ENCODE measurements at places on chromosomes 3 and 15.
A peak's percentile ranks its signal among the peaks of the same experiment; 100 is the strongest.

DNA sequence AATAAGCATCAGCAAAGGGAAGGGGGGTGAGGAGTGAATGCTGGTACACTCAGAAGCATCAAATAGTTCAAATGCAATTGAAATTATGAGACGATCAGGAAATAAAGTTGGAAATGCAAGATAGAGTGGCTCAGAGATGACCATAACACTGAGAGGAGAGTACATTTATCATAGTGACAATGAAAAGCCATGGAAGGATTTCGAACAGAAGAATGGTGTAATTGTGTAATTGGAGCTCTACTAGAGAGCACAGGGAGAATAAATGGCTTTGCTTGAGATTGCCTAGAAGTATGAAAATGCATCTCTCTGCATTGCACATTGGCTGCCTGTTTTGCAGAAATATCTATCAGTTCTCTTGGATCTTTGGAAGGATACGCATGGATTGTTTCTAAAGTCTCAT, 163.3 kb downstream of the TP63 start:
- no peak for DNase-seq

GRCh38 chr15:98433346-98433745, 215.0 kb upstream of the IGF1R start:
- no peak for DNase-seq

DNA sequence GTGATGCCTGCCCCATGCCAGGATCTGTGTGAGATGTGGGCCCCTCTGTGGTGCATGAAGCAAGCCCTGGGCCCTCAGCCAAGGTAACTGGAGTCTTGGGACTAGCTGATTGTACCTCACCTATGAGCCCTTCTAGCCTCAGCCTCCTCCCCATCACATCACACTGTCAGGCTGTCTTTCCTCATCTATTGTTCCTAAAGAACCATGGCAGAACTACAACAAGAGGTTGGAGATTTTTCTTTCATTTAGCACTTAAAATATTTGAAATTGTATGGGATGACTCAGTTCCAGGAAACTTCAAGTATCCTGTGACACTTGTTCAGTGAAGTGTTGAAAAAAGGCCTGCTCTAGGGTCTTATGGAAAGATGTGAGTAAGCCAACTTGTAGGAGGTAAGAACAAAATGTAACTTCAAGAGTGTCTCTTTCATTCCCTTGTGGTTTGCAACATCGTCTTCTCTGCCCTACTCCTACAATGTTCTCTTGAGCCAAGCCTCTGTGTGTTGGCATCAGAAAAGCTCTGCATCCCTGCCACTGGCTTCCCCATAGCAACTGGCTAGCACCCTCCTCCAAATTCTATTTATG, 58.7 kb upstream of the TIPARP start:
- DNase-seq, result no peak

DNA sequence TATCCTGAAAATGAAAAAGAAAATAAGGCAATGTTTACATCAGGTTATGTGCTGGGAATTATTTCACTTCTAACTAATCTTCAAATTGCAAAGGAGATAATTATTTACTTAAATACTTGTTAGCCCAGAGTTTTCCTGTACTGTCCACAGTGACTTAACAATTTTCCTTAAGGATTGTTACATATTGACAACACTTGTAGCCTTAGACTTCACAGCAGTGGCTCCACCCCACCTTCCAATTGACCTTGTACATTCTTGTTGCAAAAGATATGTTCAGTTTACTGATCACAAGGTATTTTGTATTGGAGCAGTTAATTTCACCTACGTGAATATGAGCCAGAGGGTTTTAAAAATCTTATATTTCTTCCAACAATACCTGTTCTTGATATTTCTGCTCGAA, 376.9 kb downstream of the CNTN6 start:
- no peak for DNase-seq

GRCh38 chr3:174153871-174154270, 705.3 kb upstream of the NAALADL2 start:
- DNase-seq, result no peak

- no peak for DNase-seq
Measured at GRCh38 chr15:65245096-65245856, 34.0 kb upstream of the CILP start.

DNA sequence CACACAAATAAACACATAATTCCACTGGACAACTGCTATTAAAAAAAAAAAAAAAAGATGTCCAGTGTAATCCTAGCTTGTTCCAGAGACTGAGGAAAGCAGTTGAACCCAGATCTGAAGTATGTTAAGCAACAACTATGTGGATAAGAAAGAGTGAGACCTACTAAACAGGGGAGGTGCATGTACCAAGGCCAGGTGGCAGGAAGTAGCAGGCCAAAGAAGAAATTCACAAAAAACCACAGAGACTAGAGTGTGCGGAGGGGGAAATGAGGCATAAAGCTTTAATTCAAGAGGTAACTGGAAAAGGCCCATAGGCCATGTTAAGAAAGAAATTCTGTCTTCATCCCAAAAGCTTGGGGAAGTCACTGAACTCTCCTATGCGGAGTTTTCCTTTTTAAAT, 490.0 kb downstream of the NAALADL2 start:
- DNase-seq, result no peak

- peak; percentile 70 for DNase-seq
Measured at GRCh38 chr15:64883997-64884511, 27.6 kb upstream of the ANKDD1A start.

DNA sequence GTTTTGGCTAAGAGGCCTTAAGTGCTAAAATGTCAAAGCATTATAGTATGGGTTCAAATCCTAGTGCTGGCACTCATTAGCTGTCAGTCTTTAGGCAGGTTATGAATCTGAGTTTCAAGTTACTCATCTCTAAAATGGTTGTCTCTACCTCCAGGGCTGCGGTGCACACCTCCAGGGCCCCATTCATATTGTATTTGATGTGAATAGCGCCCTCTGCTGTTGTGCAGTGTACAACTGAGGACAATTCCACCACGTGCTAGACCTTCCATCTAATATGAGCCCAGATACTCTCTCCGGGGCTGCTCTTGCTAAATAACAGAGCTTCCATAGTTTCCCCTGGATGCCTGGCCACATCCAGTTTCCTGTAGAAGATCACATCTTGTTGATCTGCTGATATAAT, 54.3 kb downstream of the OXNAD1 start:
- DNase-seq, result peak; percentile 88

DNA sequence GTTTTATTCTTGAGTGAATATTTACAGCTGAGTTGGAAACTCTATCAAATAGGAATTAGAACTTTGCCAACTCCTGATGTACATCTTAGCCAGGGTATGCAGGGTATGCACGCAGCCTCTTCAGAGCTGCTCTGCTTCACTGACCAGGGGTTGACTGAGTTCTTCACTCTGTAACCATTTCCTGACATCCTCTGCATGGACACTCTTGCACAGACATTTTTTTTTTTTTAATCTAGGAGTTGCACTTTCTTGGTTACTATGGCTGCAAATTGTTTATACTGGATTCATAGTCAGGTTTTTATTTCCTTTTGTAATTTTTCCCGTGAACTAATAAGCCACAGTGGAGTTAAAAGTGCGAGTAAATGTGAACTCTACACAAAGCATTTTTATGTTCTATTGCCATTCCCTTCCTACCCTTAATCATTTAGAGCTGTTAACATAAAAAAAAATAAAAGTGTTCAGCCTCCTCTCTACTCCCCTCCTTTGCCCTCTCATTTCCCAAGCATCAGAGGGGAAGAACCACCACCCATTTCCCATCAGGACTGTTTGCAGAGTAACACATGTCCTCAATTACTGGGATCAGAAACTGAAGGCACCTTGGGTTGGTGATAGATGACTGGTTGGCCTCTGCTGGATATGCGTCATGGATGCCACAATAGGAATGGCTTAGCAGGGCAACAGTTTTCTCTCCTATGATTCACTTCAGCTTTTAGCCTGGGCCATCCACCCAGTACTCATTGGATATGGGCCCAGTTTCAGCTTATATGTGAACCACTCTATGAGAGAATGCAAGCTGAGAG, 54.0 kb downstream of the DUT start:
- DNase-seq, result no peak

GRCh38 chr15:65962187-65962586, 92.9 kb downstream of the RAB11A start:
- DNase-seq, result no peak

- no peak for DNase-seq
Measured at GRCh38 chr15:26674467-26674866, 98.4 kb downstream of the GABRB3 start.

DNA sequence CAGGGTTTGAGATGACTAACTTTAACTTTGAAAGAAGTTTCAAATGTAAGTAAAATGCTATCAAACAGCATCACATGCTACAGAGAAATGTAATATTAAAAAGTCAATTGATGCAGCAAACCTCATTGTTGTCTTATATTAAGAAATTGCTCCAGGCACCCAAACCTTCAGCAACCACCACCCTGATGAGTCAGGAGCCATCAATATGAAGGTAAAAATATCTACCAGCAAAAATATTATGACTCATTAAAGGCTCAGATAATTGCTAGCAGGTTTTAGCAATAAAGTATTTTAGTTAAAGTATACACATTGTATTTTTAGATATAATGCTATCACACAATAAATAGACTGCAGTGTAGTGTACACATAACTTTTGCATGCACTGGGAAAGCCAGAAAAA, 746.3 kb downstream of the ZPLD1 start:
- DNase-seq, result no peak

- no peak for DNase-seq
Measured at GRCh38 chr3:27176256-27176655, 192.9 kb downstream of the NEK10 start.

GRCh38 chr3:142120707-142121106, 28.6 kb downstream of the TFDP2 start:
- DNase-seq, result no peak

- DNase-seq, result no peak
Measured at GRCh38 chr15:50938525-50938924, 30.0 kb downstream of the AP4E1 start.

- DNase-seq, result peak; percentile 78
Measured at GRCh38 chr15:66700802-66701421, 1.1 kb upstream of the SMAD6 start.

DNA sequence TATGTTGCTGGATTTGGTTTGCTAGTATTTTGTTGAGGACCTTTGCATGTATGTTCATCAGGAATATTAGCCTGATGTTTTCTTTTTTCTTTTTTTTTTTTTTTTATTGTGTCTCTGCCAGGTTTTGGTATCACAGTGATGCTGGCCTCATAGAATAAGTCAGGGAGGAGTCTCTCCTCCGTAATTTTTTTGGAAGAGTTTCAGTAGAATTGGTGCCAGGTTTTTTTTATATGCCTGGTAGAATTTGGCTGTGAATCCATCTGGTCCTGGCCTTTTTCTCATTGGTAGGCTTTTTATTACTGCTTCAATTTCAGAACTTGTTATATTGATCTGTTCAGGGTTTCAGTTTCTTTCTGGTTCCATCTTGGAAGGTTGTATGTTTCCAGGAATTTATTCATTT, 165.8 kb downstream of the VPS8 start:
- DNase-seq, result no peak

DNA sequence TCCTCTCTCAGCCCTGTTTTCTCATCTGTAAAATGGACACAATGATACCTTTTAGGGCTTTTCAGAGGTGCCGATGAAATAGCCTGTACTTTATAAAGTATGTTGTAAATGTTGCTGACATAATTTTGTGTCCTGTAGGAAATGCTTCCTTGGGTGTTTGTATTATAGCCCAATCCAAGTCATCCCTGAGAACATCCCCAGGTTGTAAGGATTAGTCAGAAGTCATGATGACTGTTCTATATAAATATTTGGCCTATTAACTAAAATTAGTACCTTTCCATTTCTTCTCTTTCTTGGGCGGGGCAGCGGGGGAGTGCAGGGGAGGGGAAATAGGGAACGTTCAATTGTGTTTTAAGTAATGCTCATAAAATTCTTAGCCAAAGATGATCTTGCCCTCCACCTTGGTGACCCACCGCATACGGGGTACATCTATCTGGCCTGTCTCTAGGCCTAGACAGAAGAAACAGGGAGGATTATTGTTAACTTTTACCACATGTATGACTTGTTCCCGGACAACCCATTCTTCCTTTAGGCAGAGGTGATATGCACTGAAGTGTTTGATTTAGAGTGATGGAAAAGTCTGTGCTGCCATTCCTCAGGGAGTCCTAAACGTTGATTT, 120.7 kb downstream of the VGLL4 start:
- no peak for DNase-seq

DNA sequence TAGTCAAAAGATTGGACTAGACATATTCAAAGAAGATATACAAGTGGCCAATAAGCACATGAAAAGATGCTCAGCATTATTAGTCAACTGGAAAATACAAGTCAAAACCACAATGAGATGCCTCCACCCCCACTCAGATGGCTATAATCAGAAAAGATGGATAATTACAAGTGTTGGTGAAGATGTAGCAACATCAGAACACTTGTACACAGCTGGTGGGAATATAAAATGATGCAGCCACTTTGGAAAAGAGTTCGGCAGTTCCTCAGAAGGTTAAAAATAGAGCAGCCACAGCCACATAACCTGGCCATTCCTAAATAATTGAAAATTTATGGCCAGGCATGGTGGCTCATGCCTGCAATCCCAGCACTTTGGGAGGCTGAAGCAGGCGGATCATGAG, 38.4 kb downstream of the HEG1 start:
- DNase-seq, result no peak

GRCh38 chr15:70059476-70060213, 38.1 kb downstream of the TLE3 start:
- DNase-seq, result no peak
